Cortex of kidney (tissue), 1 donor: ENCODE measurements at places on chromosomes 2 and 18.

- no peak for DNase-seq
Measured at GRCh38 chr2:122098306-122098705, 342.9 kb downstream of the TSN start.

- no peak for DNase-seq
Measured at GRCh38 chr2:31238906-31239592, 5.1 kb downstream of the EHD3 start.

DNA sequence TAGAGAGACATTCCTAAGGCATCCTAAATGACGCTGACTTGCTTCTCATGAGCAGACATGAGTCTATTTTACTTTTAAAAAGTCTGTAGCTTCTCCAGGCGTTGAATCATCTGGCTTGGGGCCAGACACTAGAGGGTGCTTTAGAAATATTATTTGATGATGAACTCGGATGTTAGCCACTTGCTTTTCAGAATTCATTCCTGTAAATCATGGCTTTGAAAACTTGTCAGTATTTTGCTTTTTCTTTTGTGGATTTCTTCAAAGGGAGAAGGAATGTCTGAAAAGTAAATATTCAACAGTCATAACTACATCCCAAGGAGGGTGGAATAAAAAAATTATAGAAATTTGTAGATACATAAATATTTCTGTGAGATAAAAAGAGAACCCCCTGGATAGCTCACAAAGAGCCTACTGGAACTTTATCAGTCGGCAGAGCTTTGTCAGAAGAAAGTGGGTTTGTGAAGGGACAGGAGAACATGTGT, 370.8 kb downstream of the OSR1 start:
- DNase-seq = no peak

DNA sequence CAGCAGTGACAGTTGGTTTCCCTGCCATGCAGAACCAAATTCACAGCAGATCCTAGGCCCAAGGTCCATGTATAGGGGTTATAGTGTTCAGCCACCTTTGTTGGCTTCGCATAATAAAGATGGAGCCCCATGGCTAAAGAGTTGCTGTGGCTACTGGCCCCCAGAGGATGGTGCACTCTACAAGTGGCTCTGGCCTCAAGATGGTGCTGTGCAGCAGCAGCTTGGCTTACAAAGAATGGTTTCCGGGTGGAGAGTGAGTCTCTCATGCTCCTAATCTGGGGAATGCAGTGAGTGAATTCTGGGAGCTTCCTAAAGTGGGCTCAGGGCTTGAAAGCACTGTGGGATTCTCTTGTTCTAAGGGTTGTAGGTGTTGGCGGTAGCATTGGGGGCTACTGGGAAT, 1199.7 kb downstream of the CNTNAP5 start:
- no peak for DNase-seq

DNA sequence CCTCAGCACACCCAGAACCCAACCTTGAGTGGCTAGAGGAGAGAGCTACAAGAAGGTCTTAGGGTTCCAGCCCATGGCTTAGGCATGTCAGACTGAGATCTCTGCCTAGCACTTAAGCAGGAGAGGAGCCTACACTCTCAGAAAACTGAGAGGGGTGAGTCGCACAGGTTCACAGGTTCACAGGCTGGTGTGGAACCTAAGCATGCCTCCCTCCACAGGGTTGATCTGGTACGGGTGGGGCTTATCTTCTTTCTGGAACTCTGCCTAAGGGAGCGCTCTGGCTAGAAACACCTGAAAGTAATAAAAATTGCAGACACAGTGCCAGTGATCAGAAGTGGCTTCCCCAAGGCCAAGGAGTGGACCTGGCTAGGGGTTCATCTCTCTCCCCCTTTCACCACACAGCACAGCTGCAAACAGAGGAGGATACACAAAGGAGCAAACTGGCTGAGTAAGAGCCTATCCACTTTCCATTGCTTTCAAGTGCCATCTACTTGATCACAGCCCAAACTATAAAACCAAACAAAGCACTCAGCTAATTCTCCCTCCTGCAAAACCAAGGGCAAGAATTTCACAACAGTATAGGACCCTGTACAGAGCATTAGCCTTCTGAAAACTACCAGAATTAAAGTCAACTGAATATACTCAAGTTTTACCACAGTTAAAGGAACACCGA, 481.9 kb upstream of the SETBP1 start:
- DNase-seq = no peak

- no peak for DNase-seq
Measured at GRCh38 chr18:48165111-48165866, 234.8 kb upstream of the SMAD2 start.

- no peak for DNase-seq
Measured at GRCh38 chr2:55965276-55965675, 41.7 kb upstream of the EFEMP1 start.

DNA sequence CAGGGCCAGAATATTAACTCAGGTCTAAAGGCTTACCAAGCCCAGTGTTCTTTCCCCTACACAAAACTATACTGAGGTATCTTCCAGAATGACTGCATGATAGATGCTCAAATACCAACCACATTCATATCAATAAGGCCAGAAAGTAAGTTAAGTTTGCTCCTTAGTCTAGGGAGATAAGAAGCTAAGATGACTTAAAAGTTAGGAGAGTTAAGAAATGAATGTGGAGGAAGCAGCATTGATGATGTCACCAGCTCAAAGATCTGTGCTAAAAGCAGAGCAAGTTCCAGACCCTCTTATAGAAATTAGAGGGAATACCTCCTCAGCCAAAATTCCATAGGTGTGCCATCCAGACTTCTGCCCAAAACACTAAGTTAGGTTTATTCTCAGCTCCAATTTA, 6.1 kb downstream of the PPP4R1 start:
- no peak for DNase-seq

GRCh38 chr2:234211797-234212196, 161.3 kb downstream of the SPP2 start:
- no peak for DNase-seq

DNA sequence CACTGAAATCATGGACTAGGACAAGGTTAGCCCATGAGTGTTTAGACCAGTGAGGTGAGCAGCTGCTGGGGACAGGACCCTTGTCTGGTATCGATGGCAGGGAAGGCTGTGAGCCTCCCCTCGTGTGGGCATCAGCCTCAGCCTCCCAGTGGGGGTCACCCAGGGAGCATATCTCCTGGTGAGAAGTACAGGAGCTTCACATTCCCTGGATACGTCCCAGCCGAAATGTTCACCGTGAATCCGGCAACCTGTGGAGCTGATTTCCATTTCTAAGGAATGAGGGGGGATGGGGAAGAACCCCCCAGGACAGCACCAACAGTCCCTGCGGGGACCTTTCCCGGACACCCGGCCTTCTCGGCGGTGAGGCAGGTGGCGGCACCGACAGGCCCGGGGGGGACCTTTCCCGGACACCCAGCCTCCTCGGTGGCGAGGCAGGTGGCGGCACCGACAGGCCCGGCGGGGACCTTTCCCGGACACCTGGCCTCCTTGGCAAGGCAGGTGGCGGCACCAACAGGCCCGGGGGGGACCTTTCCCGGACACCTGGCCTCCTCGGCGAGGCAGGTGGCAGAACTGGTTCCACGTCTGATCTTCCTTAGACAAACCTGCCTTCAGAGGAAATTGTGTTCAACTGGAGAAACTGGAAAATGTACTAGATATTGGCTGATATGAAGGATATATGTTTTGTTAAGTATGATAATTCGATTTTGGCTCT, 21.2 kb downstream of the RTP5 start:
- DNase-seq = no peak

- no peak for DNase-seq
Measured at GRCh38 chr2:202269585-202269984, 4.0 kb downstream of the NOP58 start.

DNA sequence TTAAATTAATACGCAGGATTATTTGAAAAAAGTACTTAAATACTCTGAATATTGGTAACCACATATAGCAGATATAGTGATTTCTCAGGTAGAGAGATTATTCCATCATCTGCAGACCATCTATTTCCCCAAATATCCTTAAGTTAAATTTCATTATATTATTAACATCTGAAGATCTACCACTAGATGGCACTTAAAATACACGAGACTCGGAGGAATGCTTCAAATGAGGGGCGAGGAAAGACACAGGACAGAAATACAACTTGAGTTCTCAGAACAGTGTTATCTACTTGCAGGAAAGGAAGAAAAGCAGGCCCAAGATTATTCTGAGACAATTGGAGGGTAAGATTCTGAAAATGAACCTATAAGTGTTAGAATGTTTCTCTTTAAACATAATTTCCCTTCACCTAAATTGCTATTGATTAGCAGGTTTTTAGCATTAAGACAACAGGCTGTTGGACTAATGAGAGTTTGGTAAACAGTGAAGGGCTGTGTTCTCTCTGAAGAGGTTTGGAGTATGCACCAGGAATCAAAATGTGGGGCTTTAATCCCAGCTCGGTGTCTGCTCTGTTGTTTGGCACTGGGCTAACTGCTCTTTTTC, 76.9 kb upstream of the GCFC2 start:
- DNase-seq = no peak

DNA sequence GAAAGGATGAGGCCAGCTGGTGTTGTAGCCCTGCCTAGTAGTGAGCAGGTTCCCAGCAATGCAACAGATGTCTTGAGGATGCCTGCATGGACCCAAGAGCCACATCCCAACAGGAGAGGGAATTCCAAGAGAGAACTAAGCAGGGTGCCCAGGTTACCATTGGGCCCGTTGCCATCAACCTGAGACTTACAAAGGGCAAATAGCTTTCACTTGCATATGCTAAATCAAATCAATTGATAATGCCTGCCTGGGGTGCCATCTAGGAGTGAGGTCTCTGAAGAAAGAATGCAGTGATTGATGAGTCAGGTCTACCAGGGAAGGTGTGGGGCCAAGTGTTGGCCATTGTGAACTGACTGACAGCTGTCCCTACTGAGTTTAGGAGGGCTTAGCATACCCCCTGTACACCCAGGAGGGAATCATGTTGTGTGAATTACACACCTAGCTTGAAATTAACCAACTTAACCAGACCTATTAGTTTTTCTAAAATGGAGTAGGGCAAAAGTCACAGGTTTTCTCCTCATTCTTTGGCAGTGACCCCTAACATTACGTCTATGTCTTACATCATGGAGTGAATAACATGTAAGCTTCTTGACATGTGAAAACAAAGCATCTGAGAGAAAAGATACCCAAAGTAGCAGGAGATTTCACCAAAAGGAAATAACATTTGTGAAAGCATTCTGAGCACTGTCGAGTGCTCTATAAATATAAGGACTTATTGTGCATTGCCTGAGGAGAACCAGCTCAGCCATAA, 32.3 kb downstream of the FHOD3 start:
- DNase-seq = no peak

- no peak for DNase-seq
Measured at GRCh38 chr18:37612524-37613252, 47.1 kb upstream of the CELF4 start.

DNA sequence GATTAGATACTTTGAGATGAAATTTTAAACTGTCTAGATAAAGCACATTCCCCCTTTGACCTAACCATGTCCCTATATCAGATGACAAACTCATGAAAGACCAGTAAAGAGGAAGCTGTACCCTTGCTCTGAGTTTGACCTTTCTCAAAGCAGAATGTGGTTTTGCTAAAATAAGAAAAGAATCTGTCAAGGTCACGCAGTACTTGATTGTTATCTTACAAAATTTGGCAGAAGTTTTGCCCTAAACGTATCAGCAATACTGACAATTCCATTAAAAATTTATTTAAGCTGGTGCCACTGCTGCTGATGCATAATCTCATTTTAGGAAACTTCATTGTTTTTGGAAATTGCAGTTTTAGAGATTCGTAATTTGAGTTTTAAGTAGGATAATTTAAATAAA, 31.2 kb upstream of the GALM start:
- DNase-seq = no peak

- DNase-seq = no peak
Measured at GRCh38 chr2:104889291-104889959, 35.5 kb downstream of the POU3F3 start.

GRCh38 chr18:71849407-71849806, 694.7 kb downstream of the CBLN2 start:
- no peak for DNase-seq

DNA sequence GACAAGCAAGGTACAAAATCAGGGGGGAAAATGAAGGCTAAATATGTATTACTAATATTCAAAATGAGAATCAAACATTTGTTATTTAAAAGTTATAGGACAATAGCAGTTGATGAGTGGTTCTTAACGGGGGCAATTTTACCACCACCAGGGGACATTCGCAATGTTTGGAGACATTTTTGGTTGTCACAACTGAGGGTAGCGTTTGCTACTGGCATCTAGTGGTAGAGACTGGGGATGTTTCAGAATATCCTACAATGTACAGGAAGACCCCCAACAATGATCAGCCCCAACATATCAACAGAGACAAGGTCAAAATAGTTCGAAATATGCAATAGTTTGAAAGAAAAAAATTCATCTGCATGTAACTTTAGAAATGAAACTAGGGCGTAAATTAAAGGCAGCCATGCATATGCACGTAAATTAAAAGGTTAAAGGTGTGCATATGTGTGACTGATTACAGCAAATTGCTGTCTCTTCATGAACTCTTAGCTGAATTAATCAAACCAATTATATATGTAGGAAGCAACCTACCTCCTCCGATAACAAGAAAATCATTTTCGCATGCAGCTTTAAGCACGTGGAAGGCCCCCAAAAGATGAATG, 61.2 kb upstream of the CUL3 start:
- no peak for DNase-seq

- no peak for DNase-seq
Measured at GRCh38 chr2:15560140-15560987, 770 bp downstream of the NBAS start.

DNA sequence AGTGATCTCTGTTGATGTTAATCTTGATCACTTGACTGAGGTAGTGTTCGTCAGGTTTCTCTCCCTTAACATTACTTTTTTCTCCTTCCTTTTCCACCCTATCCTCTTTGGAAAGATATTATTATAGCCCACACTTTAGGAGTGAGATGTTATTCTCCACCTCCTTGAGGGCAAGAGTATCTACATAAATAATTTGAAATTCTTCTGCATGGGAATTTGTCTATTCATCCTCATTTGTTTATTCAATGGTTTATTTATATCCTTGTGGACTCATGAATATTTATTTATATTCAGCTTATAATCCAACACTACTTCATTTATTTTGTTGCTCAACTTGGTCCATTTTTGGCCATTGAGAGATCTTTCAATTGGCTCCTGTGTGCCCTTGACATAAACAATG, 750.4 kb downstream of the EPHA4 start:
- DNase-seq = no peak
